HS-27A (cell line): ENCODE measurements at places on chromosomes 3 and 15.

GRCh38 chr3:171283183-171283847 lies 176.9 kb downstream of the TNIK start:
- DNase-seq, result no peak

- DNase-seq, result no peak
Observed at GRCh38 chr15:90345857-90346256, 6.2 kb upstream of the ZNF774 start.

DNA sequence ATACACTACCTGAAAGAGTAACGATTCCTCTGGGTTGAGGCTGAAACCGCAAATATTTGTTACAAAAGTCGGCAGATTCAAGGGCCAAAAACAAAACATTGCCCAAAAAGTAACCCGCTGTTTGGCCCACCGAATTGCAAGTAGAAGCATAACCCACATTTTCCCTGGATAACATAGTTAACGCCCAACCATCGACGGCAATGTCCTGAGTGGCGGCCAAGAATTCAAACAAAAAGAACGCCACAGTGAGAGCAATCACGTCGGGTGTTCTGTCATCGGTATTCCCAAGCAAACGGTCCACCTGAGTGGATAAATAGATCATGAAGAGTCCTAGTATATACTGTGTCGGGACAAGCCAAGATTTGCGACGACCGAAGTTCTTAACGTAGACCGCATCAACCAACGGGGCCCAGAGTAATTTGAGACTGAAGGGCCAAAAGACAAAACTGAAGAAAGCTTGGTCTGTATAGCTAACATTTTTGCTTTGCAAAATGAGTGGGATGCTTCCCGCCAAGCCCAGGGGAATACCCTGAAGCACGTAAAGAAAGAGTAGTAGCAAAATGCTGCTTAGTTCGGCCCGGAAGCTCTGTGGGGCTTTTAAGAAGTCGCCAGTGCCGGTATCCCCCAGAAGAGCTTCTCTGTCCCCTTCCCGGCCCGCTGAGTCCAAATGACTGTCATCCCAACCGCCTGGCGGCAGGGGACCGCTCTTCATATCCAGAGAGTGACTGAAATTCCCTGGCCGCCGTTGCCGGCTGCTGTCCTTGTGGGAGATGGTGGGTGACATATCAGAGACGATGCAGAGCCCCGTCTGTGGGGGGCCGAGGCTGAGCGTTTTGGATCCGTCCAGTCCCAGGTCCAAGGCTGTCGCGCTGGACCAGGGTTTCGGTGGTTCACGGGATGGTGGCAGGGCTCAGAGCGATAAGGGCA lies 750 bp downstream of the SLC33A1 start:
- no peak for DNase-seq

- DNase-seq, result no peak
Observed at GRCh38 chr3:46719044-46719565, 1.4 kb upstream of the PRSS50 start.

DNA sequence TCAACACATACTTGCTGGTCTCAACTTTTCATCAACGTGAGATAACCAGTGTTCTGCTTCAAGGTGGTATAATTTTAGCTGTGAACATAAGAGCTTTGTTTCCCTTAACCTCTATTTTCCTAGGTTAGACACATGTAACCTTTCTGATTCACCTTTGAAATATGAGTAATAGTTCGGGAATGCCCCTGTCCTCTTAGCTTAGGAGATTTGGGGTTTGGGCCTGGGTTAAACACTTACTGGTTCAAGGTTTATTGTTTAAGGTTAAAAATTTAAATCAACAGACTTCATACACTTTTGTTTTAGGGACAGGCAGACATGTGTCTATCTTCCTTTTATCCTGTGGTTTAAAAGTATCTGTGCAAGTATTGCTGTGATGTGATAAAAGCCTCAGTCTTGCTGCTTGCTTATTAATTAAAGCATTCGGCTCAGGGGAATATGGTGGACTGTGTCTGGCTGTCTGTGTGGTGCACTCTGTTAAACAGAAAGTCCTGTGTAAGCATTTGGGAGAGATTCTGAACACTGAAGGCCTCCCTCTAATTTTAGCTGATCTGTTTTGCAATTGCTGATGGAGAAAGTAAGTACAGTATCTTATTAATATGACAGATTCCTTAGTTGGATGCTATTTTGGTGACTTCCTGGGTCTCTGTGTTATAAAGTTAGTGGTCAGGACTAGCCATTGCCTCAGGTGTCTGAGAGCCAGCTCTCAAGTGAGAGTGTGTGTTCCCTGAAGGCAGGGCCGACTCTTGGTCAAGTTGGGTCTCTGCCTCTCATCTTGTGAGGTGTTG lies 81.8 kb downstream of the USP13 start:
- DNase-seq, result no peak

DNA sequence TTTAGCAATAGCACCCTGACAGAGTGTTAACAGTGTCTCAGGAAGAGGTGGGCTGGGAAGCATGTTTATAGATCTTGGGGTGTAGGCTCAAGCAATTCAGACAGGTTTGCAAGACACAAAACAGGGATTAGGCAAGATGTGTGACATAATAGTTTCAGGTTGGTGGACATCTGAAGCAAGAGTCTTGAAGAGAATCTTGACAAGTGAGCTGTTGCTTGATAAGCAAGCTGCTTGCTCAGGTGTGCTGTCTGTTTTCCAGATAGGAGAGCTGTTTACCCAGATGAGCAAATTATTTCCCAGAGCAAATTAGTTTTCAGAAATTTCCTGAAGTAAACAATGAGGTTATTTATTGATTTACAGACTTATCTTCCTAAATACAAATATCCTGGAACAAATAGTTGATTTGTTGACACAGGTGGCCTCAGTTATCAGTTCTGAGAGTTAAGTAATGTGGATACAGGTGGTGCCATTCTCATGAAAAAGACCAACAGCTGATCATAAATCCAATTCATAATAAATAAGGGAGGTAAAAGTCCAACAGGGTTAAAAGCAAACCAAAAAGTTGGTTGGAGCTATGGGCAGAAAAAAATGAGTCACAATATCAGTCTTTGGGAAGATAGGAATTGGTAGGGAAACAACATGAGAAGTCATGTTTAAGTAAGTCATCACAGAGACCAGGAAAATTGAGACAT lies 437.3 kb downstream of the TBL1XR1 start:
- no peak for DNase-seq

GRCh38 chr3:13772321-13772745 lies 107.5 kb downstream of the WNT7A start:
- no peak for DNase-seq
